Cerebellar nuclear complex (tissue), 1 donor: ENCODE measurements at places on chromosomes 1 and 21.

DNA sequence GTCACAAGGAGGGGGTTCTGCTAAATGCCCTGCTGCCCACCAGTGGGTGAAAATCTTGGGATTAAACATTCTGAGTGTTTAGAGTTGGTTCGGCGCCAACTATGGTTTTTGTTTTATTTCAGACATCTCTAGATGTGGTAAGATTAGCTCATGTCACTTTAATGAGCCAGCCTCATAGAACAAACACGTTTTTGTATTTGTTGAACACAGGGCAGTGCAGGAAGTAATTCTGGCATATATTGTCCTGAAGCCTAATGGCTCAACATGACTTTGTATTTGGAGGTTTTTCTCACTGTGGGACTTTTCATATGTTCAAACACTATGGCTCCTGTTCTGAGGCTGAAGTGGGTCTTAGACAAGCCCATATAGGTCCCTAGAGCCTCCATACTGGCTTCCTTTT is 107.8 kb downstream of the NGF start:
- DNase-seq = no peak

GRCh38 chr1:164017239-164017638 is 541.7 kb upstream of the PBX1 start:
- DNase-seq = no peak

- DNase-seq = no peak
Measured at GRCh38 chr1:203098914-203099520, 13.2 kb upstream of the MYOG start.

- DNase-seq = no peak
Measured at GRCh38 chr1:204651843-204652421, 33.6 kb downstream of the LRRN2 start.
